H1 (cell line): ENCODE measurements at places on chromosomes 5 and 9.

DNA sequence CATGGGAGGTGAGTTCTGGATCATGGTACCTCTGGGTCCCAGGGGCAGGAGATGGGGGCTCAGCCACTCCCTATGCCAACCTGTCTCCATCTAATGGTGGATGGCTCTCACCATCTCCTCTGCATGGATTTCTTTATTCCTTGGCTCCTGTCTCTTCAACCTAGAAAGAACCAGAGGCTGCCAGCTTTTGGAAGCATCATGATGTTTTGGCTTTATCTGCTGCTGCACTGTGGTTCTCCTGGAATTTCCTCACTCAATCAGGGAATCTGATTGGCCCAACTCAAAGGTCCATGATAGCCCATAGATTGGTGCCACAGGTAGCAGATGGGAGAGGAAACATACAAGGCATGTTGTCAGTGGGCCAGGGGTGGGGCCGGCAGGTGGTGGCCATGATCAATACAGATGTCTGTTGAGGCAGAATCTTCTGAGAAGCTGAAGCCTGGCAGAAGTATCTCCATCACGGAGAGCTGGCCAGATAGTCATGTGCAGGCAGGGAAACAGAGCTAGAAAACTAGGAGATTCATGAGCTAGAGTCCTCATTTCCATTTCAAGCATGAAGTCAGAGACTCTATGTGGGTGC lies 158.2 kb downstream of the MACROH2A1 start:
- DNase-seq, result no peak

GRCh38 chr5:31993165-31993961 lies 180.8 kb downstream of the GOLPH3 start:
- DNase-seq, result no peak

DNA sequence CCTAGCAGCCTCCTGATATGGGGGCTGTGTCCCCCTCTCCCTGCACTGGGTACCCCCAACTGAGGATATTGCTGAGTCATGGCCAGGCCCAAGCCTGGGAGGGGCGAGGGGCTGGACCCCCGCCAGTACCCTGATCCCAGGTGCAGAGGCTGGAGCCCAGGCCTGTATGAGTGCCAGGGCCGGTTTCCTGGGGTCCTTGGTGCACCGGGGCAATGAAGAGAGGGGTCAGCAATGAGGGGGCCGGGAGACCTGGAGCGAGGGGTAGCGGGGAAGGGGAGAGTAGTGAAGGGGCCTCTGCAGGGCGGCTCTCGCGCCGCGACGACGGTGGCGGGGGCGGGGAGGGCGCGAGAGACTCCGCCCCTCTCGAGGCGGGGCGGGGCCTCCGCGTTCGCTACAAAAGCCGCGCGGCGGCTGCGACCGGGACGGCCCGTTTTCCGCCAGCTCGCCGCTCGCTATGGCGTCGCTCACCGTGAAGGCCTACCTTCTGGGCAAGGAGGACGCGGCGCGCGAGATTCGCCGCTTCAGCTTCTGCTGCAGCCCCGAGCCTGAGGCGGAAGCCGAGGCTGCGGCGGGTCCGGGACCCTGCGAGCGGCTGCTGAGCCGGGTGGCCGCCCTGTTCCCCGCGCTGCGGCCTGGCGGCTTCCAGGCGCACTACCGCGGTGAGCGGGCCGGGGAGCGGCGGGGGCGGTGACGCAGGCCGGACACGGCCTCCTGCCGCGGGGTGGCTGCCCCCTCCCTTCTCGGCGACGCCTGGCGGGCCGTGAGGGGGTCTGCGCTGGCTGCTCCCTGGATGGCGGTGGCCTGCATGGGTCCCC lies at the start of gene SQSTM1:
TSS of gene SQSTM1 (plus strand) at position 423 of the 815 bp plus-strand sequence. CDS start at position 455, 32 bp downstream.
- DNase-seq, result no peak

DNA sequence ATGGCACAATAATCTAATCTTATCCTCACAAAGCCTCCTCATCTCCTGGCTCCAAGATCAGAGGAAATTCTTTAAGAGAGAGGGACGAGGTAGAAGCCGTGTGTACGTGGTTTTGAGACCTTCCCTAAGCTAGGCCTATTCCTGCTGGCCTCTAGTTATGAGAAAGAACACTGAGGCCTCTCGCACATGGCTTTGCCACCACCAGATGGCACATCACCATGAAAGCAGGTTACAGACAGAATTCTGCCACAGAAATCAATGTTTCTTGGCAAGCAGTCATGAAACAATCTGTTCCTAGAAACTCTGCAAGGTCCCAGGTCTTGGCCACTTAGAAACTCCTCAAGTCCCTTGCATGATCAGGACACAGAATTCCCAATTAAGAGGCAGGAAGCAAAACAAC lies 268.2 kb upstream of the TAS2R1 start:
- DNase-seq, result peak; percentile 47

- no peak for DNase-seq
Measured at GRCh38 chr9:123787416-123787815, 142.5 kb downstream of the DENND1A start.

DNA sequence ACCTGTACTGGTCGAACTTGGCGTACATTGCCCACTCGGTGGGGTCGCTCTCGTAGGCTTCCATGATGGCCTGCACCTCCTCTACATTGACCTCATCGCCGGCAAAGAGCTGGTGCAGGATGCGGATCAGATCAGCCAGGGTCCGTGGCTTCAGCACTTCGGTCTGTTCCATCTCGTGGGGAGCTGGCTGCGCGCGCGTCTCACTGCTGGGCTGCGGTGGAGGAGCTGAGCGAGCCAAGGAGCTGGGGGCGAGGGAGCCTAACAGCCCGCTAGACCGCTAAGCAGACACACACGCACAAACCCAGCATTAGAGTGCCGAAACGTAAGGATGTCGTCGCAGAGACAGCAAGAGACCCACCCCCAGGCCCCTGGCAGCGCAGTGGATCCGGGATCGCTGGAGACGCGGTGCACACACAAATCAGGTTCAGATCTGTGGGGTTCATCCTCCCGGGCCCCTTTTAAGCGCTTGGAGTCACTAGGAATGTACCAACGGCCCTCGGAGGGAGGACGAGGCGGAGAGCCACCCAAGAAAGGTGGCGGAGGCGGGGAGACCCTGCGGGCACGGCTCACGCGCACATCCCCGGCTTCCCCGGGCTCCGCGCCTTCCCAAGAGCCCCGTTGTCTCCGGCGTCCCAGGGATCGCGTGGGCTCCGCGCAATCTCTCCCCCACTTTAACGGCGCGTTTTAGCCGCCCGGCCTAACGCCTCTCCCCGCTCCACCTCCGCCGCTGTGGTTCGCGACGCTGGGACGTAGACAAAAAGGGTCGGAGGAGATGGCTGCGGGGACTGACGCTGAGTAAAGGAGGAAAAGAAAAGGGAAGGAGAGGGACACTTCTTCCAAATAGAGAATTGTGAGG lies at the start of gene CDO1:
TSS of gene CDO1 (minus strand) at position 434 of the 856 bp plus-strand sequence. CDS start at position 172, 262 bp downstream.
- peak; percentile 41 for DNase-seq

GRCh38 chr5:43711496-43711895 lies 108.5 kb downstream of the NNT start:
- DNase-seq, result no peak

DNA sequence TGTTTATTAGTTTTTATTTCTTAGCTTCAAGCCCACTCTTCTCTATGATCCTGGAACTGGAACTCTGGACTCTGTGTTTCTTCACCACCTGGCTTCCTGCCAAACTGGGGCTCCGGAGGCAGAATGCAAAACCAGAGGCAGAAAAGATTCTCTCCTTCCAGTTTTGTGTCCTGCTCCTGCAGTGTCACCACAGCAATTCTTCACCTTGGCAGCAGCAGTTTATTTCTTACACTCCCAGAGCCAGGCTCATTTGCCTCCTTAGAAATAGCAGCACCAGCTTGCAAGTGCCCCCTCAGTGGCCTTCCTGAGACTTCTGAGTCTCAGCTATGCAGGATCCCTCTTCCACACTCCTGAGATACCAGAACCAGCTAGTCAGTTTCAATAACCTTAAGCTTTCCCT lies 26.7 kb upstream of the CAMK4 start:
- no peak for DNase-seq

DNA sequence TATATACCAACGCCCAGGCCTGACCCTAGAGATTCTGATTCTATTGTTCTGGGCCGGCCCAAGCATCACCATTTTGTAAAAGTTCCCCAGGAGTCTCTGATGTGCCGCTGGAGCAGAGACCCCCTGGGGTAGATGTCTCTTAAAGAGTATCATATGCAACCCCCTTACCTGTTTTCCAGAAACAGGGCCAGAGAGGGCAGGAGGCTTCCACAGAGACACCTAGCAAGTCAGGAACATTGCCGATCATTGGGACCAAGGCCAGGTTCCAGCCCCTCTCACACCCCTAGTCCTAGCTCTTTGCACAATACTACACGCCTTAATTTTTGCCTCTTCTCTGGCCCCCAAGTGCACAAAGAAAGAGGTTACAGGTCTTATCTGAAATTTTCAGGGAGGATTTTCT lies 63.8 kb downstream of the TMOD1 start:
- no peak for DNase-seq

- DNase-seq, result no peak
Measured at GRCh38 chr5:93346301-93346700, 234.7 kb downstream of the NR2F1-AS1 start.

DNA sequence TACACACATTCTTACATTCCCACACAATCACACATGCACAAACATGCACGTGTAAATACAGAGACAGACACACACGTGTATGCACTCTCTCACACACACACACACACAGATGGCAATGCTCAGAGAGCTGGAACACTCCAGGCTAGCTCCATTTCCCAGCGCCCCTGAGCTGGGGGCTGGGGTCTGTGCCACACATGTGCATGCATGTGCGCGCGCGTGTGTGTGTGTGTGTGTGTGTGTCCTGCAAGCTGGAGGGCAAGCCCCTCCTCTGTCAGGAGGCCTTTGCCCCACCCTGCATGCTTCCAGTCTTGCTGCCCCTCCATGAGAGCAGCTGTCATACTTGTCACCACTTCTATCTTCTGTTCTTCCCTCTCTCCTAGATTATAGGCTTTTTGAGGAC lies 16.6 kb upstream of the S1PR3 start:
- DNase-seq, result no peak

DNA sequence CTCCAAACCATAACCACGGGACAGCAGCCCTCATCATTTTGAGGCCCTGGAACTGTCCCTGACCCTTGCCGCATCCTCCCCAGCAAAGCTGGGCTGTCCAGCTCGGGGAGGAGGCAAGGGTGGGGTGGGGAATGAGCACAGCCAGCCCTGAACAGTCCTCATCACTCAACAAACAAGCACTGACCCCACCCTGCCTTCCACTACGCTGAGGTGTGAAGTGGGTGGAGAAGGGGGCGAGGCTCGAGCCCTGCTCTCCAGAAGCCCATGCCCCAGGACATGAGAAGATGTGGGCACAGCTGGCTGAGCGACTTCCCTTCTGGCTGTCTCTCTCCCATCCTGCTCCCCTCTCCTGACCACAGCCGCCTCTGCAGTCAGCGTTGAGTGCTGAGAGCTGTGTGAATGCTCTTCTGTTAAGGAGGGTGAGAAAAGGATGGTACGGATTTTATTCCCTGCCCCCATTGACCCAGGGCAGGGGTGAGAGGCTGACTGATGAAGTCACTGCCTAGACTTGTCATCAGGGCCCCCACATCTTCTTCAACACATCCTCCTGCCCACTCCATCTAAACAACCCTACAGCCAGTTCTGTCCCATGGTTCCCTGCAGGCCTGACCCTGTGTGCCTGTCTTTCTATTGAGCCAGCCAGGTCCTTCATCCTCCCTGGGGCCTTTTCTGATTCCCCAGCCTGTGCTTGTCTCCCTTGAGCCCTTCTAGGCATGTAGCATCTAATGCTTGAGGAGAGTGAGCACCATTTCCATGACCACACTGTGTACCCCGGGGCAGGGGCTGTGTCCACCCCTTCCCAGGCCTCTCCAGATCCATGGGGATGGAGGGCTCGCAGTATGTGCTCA lies 276.0 kb downstream of the FSTL4 start:
- no peak for DNase-seq

DNA sequence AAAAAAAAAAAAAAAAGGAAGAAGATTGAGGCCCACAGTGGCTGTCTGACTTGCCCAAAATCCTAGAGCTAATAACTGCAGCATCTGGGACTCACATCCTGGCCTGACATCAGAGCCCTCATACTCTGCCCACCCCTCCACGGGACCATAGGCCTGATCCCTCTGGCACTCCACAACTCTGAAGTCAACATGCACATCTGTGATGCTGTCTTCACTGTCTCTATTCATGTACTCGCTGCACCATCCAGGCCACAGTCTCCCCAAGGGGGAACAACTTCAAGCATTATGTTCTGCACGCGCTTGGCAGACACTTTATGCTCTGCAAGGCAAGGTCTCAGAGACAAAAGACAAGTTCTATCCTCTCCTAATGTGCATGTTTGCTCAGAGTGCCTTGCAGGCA lies 158.2 kb downstream of the SPOCK1 start:
- DNase-seq, result no peak

- DNase-seq, result no peak
Measured at GRCh38 chr9:99822806-99823591, 1.3 kb downstream of the NR4A3 start.

GRCh38 chr5:134115806-134116175 lies 1.3 kb downstream of the TCF7 start:
- no peak for DNase-seq

DNA sequence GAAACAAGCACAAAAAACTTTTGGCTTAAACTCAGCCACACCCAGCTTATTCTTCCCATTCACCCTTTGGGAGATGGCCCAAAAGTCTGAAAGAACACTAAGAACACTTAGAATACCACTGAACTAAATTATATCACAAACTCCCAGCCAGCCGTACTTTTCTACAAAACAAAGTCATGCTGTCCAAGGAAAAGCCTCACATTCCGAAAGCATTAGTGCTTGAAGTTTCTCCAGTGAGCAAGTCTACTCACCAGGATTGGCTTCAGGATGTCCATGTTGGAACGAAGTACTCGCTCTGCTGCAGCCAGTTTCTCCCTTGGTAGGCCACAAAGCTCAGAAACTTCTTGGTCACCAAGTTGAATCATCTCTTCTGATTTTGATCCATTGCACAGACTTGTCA lies 69.7 kb downstream of the ABCA1 start:
- DNase-seq, result no peak

DNA sequence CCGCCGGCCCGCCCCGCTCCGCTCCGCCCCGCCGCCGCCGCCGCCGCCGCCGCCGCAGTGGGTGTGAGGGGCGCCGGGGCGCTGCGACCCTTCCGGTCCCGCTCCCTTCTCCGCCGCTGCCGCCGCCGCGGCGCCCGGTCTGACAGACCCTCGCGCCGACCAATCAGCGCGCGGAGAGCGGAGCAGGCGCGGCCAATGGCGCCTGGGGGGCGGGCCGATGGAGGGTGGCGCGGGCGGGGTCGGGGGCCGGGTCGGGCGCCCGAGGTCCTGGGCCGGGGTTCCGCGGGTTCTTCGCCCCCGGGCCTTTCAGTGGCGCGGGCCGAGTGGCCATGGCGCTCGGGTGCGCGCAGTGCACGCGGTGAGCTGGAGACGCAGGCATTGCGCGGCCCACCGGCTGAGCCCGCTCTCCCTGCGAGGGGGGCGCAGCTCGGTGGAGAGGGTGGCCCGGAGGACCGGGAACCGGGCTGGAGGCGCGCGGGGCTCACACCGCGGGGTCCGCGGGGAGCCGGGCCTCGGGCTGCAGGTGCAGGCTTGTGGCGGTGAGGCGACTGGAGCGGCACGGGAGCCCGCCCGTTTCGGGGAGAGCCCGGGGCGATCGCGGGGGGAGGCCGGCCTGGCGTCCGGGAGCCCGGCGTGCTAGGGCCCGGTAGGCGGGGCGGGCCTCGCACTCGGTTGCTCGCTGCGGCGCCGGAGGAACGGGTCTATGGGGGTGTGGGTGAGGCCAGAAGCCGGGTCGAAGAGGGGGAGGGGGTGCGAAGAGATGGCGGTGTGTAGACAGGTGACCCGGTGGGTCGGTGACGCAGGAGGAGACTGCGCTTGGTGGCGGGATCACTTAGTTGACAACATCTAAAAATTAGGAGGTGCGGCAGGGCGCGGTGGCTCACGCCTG lies at the start of gene MAPK9:
TSS of gene MAPK9 (minus strand) at position 141 of the 889 bp plus-strand sequence. CDS start 11,522 bp downstream, outside the sequence.
- DNase-seq, result peak; percentile 88

- DNase-seq, result no peak
Measured at GRCh38 chr5:154363411-154363810, 82.4 kb upstream of the SAP30L start.
